Muscle of back (tissue), 13 donors: ENCODE measurements at places on chromosomes 7 and 10. TPM values are rescaled to one million over a fixed set of nuclear protein-coding genes. Genes with fewer than 3 reads are reported as not detected.

- DNase-seq, result no peak
These were observed 14.9 kb downstream of the PFKFB3 start for GRCh38 chr10:6217611-6218010.

DNA sequence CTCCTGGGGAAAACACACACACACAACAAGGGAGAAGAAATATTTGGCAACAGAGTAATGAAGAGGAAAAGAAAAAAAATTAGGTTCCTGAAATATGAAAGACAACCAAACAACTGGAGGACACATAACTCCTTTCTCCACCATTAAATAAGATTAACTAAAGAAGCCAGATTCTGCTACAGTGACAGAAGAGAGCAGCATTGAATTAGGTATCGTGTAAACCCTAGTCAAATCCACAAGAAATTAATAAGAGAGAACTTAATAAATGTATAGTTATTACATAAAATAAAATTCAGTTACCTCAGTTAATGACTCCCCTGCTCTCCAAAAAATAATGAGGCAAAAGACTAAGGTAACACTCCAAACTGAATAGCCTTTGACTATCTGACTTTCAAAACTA lies 306.7 kb downstream of the CRPPA start:
- no peak for DNase-seq

DNA sequence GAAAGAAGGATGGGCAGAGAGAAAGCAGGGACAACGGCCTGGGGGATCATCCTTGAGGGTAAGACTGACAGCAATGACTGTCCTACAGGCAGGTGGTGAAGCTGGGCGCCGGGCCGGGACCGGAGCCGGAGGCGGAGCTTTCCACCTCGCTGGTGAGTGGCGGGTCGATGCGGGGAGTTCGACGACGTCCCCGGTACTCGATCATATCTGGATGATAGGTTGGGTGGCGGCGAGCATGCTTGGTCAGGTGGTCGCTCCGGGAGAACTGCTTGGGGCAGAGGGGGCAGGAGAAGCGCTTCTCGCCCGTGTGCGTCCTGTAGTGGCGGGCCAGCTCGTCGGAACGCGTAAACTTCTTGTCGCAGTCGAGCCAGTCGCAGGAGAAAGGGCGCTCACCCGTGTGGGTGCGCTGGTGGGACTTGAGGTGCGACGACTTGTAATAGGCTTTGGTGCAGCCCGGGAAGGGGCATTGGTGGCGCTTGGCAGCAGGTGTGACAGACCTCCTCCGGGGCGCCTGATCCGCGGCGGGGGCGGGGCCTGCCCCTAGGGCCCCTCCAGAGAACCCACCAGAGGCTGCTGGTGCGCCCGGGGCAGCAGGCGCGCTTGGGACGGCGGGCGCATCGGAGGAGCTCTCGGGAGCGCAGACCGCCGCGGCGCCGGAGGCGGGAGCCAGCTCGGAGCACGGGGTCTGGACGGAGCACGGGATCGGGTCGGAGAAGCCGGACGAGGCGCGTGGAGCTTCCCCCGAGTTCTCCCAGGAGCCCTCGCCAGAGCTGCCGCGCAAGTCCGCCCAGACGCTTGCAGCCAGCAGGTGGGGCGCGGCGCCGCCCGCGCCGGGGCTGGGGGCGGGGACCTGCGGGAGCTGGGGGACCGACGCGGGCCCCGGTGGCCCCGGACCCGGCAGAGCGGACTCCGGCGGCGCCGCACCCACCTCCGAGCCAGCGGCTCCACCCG lies 752 bp downstream of the KLF14 start:
- DNase-seq, result peak; percentile 68

- DNase-seq, result no peak
These were observed 16.7 kb downstream of the POLL start for GRCh38 chr10:101571271-101571925.

- DNase-seq, result peak; percentile 2
These were observed 137.6 kb downstream of the GPAM start for GRCh38 chr10:112045938-112046337.

DNA sequence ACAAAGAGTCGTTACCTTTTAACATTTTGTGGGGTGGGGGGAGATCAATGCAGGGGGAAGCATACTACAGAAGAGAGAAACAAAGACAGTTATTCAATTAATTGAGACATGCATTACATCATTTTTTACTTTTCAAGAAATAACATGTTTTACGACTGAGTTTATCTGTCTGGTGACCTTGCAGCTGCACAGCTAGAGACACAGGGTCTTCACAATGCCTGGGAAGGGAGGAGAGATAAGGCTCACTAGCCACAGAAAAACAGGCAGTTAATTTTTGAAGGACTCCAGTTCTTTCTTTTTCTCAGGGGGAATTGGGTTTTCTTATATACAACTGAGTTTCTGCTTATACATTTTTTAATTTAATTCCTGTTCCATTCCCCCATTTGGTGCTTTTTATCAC lies 30.1 kb downstream of the ZPBP start:
- DNase-seq, result no peak

- peak; percentile 89 for DNase-seq
These were observed 55.8 kb downstream of the RBM17 start for GRCh38 chr10:6144406-6145165.

GRCh38 chr7:85184599-85185423 lies 2.0 kb downstream of the SEMA3D start:
- peak; percentile 50 for DNase-seq

DNA sequence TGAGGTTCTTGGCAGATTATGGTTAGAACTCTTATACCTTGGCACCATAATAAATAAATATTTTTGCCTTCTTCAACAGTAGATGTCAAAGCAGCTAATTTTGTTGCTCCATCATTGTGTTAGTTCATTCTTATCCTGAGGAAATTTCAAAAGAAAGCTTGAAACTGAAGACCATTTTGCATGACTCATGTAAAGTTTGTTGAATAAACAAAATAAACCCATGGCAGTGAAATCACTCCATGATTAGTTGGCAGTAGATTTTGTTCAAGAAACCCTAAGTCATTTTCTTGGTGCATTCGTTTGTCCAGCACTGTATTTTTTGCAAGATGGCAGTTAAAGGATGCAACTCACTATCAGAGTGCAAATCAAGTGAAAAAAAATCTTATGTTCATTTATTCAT lies 91.6 kb downstream of the HECW1 start:
- DNase-seq, result no peak

- DNase-seq, result no peak
These were observed 27.9 kb downstream of the DUSP5 start for GRCh38 chr10:110525349-110526260.

GRCh38 chr10:106424981-106425380 lies 739.5 kb downstream of the SORCS1 start:
- no peak for DNase-seq

DNA sequence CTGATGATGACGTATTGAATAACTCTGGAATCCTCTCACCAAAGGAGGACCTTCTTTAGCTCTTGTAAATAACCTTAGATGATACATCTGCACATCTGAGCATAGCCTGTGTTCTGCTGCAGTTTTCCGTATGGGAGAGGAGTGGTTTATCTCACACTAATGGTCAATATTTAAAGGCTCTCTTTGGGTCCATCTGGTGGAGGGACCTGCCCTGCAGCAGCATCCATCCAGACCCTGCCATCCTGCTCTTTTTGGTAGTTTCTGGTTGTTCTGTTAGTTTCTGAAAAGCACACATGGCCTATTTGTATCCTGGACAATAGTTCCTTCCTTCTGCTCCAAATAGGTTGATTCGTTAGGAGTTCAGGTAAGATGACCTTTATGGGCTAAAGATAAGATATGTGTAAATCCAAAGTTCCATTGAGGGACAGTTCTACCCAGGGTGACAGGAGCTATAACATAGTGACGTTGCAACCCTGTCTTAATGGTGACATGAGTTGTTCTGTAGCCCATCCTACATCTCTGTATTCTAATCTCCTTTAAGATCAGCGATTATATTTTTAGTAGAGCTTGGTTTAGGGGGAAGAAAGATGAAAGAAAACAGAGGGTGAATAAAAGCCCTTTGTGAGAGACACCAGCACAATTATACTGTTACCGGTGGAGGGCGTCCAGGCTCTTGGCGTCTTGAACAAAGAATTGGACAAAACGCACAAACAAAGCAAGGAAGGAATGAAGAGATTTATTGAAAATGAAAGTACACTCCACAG lies 60.0 kb upstream of the KLF14 start:
- DNase-seq, result peak; percentile 19

- DNase-seq, result no peak
These were observed 29.9 kb downstream of the ERLIN1 start for GRCh38 chr10:100155936-100156335.

DNA sequence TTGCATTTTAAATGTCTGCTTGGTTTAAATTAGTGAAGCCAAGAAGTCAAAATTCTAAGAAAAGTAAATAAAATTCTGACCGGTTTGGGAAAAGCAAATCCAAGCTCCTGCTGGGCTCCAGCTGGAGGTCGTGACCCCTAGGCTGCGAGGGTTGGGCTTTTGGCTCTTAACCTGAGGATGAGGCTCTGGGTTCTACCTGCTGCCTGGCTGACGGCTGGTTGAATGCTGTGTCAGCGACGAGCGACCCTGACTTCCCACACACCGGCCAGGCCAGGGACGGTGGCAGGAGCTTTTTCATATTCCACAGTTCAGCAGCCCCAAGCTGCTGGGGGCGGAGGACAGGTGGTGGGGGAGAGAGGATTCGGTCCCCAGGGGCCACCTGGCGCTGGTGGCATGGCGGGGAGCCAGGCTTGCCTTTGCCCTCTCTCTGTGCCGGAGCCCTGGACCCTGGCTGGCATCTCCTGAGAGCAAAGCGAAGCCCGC lies 843 bp upstream of the PLPP4 start:
- no peak for DNase-seq

DNA sequence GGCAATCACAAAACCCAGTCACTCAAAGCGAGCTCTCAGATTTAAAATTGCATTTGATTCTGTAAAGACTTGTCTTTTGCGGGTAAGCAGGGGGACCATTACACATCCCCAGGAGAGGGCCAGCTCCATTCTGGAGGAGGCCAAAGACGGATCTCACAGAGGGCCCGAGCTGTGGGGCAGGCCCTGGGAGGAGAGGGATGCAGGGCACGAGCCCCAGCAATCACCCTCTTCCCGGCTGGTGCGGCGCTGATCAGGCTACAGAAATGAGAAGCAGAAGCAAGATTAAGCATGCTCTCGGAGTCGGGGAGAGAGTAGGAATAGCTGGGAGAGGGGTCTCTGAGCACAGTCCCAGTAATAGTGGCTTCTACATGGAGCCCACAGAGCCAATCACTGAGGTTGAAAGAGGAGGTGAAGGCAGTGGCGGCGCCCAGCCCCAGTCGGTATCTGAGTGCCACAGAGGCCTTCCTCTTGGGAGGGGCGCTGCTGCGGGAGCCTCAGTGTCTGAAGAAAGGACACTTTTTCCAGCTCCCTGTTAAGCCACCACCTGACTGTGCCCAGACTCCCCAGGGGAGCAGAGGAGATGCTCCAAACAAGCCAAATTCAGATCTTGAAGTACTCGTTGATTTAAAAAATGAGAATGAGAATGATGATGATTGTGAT lies 7.1 kb downstream of the CXCL12 start:
- no peak for DNase-seq

GRCh38 chr7:148921189-148921588 lies 37.1 kb upstream of the EZH2 start:
- DNase-seq, result no peak

- DNase-seq, result no peak
These were observed 31.2 kb upstream of the TLX1 start for GRCh38 chr10:101099901-101100300.

DNA sequence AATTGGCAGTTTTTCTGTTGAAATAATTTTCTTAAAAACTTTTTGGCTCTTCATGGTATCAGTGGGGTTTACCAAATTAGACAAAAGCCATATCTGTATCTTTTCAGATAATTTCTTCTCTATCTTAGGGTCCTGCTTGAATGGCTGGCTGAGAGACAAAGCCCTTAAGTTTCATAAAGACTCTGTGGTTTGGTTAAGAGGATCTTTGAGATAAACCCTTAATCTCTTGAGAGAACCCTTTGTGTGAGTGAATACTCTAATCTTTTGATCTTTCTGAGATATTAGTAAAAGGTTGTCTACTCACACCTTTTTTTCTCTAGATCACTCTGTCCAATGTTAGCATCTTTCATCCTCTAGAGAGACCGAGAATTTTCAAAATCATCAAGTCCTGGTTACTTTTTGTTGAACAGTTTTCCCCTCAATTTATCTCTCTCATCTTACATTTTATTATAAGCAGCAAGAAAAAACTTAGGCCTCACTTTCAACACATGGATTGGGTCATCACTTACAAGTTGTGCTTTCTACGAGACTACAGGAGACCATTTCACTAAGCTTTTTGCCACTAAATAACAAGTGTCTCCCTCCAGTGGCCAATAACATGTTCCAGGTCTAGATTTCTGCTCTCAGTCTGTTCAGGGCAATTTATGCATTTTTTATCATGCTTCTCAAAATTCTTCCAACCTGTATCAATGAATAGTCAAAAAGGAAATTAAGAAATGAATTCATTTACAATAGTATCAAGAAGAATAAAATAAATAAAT lies 28.4 kb downstream of the DNAJC9 start:
- DNase-seq, result no peak

GRCh38 chr7:69739931-69740431 lies 141.7 kb downstream of the AUTS2 start:
- peak; percentile 70 for DNase-seq

DNA sequence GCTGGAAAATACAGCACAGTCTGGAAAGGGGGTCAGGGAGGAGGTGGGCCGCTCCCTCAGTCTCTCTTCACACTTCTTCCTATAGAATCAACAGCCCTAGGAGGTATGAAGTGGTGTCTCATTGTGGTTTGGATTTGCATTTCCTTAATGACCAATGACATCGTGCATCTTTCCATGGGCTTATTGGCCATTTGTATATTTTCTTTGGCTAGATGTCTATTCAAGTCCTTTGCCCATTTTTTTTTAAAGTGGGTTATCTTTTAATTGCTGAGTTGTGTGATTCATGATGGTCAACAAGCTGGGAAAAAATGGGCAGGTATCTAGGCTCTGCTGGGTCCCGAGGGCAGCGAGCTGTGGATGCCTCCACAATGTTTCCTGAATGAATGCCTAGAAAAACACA lies 29.1 kb downstream of the TMEM130 start:
- DNase-seq, result no peak

DNA sequence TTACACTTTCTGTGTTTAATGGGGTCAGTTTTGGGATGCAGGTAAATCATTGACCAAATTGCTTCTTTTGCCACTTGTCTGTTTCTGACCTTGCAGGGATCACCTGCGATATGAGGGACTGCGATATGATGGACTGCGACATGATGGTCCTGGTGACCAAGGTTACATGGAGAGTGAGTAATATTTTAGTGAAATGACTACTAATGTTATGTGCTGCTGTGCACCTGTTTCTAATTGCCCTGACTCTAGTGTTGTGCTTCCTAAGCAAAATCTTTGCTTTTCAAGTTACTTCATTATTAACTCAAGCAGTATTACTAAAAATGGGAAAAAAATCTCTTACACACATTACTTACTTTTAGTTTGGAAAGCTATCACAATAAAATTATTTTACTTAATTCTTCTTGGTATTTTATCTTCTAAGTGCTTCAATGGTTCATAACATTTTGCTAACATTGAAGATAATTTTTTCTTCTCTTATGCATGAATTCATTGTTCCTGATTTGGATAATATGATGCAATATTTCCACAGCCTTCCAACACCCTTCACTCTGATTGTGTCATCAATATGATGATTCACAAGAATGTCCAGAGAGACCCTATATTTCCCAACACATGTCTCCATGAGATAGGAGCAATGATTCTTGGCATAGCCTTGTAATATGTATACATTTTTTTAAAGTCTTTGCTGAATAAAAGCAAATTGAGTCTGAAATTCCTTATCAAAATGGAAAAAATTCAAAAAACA lies 306.2 kb upstream of the AKR1E2 start:
- DNase-seq, result peak; percentile 60

PLEKHS1 gene
- polyA plus RNA-seq, result 0.18 TPM

CPED1 gene
- polyA plus RNA-seq, result 8.7 TPM

GDF10 gene
- 2.7 TPM for polyA plus RNA-seq

PRSS2 gene
- polyA plus RNA-seq, result not detected

C10orf53 gene
- polyA plus RNA-seq, result not detected

CYP3A5 gene
- 1.4 TPM for polyA plus RNA-seq

FAM3C gene
- polyA plus RNA-seq, result 120 TPM
